ENCODE measurements at places on chromosomes 3 and 15. TPM values are rescaled to one million over a fixed set of nuclear protein-coding genes. Genes with fewer than 3 reads are reported as not detected.

DNA sequence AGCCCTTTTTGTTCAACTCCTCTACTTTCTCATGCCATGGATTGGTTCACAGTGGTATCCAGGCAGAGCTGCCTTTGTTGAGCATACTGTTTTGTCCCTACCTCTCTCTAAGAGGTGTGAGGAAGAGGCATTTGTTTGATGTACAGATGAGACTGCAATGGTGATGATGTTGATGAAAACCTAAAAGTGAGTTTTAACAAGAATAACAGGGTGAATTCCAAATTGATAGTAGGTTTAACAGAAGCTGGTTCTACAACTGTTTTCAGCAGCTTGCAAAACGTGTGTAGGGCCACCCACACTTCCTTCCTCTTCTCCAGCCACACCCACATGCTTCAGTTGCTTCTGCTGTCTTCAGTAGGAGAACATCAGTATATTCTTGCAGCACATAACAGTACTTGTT, 10.2 kb downstream of the SNRK start:
- DNase-seq, result no peak
- no peaks in the 10 kb centered on the region for H3K27me3 ChIP-seq
- no peaks in the 10 kb centered on the region for H3K36me3 ChIP-seq
- no peak overlapping the region for H3K27ac ChIP-seq
- H3K4me1 ChIP-seq, result no peaks in the 10 kb centered on the region

DNA sequence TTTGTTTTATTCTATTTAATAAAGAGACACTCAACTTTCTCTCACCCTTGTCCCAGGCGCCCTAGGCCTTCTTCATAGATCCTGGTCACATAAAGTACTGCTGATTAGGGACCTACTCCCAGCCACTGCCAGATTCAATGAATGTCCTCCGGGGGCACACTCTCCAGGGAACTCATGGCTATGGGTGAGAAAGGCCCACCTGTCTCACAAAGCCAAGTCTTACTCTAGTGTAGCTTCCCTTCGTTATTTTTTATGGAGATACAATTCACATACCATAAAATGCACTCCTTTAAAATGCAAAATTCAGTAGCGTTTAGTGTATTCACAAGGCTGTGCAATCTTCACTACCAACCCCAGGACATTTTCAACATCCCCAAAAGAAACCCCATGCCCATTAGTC, 87.8 kb downstream of the ADCY5 start:
- H3K27me3 ChIP-seq, result no peaks in the 10 kb centered on the region
- no peaks in the 10 kb centered on the region for H3K36me3 ChIP-seq
- DNase-seq, result no peak
- H3K4me1 ChIP-seq, result no peaks in the 10 kb centered on the region
- no peak overlapping the region for H3K4me3 ChIP-seq
- H3K27ac ChIP-seq, result no peak overlapping the region

The AMIGO3 gene
- total RNA-seq, result 4.2 TPM

GRCh38 chr15:63308947-63309346, 31.5 kb downstream of the APH1B start:
- no peak overlapping the region for H3K4me3 ChIP-seq
- no peaks in the 10 kb centered on the region for H3K36me3 ChIP-seq
- DNase-seq, result no peak
- no peaks in the 10 kb centered on the region for H3K27me3 ChIP-seq

GRCh38 chr3:109118584-109118983, 650 bp upstream of the MORC1 start:
- H3K4me3 ChIP-seq, result no peak overlapping the region
- H3K27ac ChIP-seq, result no peak overlapping the region
- no peaks in the 10 kb centered on the region for H3K36me3 ChIP-seq
- H3K27me3 ChIP-seq, result no peaks in the 10 kb centered on the region
- no peak for DNase-seq

- H3K27ac ChIP-seq, result peak overlapping the region; percentile 26
- H3K36me3 ChIP-seq, result no peaks in the 10 kb centered on the region
- no peaks in the 10 kb centered on the region for H3K27me3 ChIP-seq
- H3K4me1 ChIP-seq, result peaks cover 19% of the 10 kb centered on the region
These were observed 42.7 kb upstream of the BDH1 start for GRCh38 chr3:197598404-197598980.

Measured in SJCRH30 (cell line).